Activated CD4-positive, alpha-beta T cell treated with anti-CD3 and anti-CD28 coated beads, Interleukin-2, amount 10 ng/mL, durations not matched to agents 7 days and 5 days (primary cell): ENCODE measurements at places on chromosomes 6 and 20. TPM values are rescaled to one million over a fixed set of nuclear protein-coding genes. Genes with fewer than 3 reads are reported as not detected.

The BPIFB1 gene
- not detected for total RNA-seq

DNA sequence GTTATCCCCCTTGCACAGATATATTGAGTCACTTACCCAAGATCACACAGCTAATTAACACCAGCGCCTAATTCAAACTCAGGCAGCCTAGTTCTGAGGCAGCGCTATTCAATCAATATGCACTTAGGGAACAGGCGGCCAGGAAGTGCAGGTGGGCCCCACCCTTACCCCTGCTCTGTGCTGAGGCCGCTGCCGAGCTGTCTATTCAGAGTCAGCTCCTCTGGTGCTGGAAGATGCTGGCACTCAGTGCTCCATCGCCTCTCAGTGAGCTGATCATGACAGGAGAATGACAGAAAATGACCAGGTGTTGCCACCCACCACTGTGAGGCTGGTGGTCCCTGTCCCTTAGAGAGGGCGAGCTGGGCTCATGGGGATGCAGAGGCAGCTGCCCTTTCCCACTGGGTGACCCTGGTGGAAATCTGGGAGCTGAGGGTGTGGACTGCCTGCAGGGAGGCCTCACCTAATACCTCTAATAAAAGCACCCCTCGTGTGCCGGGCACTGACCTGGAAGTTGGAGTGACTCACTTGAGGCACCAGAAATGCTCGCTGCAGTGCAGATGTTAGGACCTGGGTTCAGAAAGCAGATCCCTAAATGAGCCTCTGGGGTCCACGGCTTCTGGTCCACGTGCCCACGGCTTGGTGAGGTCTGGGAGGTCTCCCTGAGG is 42.5 kb upstream of the CD93 start:
- no peak overlapping the region for H3K4me3 ChIP-seq
- H3K27ac ChIP-seq: no peak overlapping the region
- H3K36me3 ChIP-seq: no peaks in the 10 kb centered on the region

DNA sequence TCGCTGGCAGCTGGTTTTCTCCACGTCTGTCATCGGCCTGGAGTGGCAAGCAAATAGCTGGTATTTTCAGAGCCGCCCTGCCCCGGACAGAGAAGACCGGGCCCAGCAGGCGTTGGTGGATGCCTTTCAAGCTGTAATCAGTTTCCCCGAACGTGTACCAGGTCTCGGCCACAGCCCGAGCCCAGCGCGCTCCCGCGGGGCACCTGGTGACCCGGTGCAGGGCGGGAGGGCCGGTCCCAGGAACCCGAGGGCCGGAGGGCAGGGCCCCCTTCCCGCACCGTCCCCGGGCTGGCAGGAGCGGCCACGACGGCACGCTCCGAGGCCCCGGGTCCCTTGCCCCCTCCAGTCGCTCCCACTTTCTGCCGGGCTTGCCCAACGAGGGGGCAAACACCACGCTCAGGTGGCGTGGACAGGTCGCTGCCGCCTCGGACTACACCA is 348 bp upstream of the PYGB start:
- peaks cover 12% of the 10 kb centered on the region for H3K27me3 ChIP-seq
- peak overlapping the region; percentile 91 for H3K4me3 ChIP-seq
- no peak overlapping the region for H3K27ac ChIP-seq
- DNase-seq: no peak
- H3K4me1 ChIP-seq: peaks cover 39% of the 10 kb centered on the region

The NRSN1 gene
- not detected for total RNA-seq

DNA sequence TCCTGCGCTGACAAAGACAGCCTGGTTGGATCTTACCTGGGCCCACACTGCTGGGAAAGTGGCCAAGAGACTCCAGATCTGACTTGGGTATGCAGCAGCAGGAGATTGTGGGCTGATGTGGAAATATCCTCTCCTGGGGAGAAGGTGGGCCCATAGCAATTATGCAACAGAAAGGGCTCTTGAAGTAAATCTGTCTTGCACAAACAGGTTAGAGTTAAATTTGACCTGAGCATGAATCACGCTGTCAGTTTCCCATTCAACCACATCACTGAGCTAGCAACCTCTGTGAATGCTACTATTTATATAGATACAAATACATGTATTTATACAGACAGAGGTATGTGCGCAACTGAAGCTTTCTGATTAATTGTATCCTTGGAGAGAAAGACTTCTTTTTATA is 28.3 kb upstream of the PDYN start:
- H3K36me3 ChIP-seq: no peaks in the 10 kb centered on the region
- no peak for DNase-seq
- no peak overlapping the region for H3K27ac ChIP-seq
- no peak overlapping the region for H3K4me3 ChIP-seq
- H3K27me3 ChIP-seq: peaks cover 18% of the 10 kb centered on the region
